Central memory CD8-positive, alpha-beta T cell (primary cell): ENCODE measurements at places on chromosomes 3 and 15.

DNA sequence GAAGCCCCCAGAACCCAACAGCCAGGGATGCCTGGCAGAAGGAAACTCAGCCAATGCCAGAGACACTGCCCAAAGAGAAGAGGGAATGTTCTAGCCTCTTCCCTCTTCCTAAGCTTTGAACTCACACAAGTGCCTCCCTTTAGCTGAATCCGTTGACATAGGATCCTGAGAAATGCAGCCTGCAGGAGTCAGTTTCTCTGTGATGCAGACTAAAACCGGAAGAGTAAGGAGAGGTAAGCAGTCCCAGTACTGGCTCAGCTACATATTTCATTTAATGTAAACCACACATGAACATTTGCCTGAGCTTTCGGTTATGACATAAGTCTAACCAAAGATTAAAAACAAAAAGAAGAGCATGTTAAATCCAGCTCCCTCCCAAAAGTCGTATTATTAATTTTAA is 768.7 kb downstream of the TBL1XR1 start:
- no peaks in the 10 kb centered on the region for H3K27me3 ChIP-seq
- H3K36me3 ChIP-seq = no peaks in the 10 kb centered on the region
- no peak overlapping the region for H3K4me3 ChIP-seq
- H3K4me1 ChIP-seq = no peaks in the 10 kb centered on the region
- no peak overlapping the region for H3K27ac ChIP-seq

GRCh38 chr3:151962352-151962751 is 88.9 kb downstream of the SUCNR1 start:
- H3K36me3 ChIP-seq = no peaks in the 10 kb centered on the region
- peaks cover 33% of the 10 kb centered on the region for H3K27me3 ChIP-seq
- H3K4me1 ChIP-seq = no peaks in the 10 kb centered on the region
- DNase-seq = no peak
- H3K4me3 ChIP-seq = no peak overlapping the region

DNA sequence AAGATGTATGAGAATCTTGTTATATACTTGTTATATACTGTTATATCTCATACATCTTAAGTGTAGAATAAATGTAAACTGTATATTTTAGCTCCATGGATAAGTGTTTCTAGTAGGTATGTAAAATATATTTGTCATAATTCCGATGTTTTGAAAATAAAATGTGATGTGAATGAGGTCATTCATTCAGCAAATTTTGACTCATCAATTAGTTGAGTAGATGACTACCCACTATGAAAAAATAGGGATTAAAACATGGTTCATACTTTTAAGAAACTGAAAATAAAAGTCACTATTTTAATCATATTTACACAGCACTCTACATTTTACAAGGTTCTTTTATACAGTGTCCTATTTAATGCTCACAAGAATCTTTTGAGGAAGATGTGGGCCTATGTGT is 28.4 kb upstream of the CNTN3 start:
- no peak for DNase-seq
- H3K36me3 ChIP-seq = no peaks in the 10 kb centered on the region
- H3K4me3 ChIP-seq = no peak overlapping the region

DNA sequence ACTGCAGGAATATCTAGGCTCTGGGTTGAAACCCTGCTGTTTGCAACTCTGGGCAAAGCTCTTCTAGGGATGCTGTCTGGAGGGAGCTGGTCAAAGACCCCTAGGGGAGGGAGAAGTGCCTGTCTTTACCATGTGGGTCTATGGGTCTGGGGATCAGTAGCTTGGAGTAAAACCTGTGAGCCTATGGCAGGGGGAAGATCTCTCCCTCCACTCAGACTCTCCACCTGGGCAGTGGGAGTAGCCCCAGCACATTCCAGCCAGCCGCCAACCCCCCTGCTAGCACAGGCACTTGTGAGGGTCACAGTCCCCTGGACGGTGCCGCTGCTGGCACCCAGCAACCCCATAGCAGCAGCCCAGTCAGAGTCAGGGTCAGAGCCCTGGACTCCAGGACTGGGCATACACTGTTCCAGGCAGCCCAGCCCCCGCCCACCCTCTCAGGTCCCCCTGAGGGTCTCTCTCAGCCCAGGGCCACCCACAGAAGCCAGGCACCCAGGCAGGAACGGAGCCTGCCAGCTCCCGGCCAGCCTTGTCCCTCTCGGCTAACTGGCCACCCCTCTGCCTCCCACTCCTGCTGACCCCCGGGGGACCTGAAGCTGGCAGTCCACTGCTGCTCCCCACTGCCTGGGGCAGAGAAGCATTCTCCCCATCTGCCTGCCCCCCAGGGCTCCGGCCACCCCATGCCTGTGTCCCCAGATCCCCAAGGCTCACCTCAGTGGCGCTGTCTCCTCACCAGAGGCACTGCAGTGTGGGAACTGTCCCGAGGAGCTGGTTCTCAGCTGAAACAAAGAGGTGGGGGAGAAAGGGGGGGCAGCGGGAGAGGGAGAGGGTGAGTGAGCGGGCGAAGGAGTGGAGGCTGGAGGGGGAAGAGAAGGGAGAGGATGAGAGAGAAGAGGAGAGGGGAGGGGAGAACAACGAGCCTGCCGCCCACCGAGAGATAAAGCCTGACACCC is 10.8 kb downstream of the GLYCTK start:
- H3K4me3 ChIP-seq = no peak overlapping the region
- peaks cover 26% of the 10 kb centered on the region for H3K4me1 ChIP-seq
- no peak overlapping the region for H3K27ac ChIP-seq
- H3K27me3 ChIP-seq = no peaks in the 10 kb centered on the region
- DNase-seq = no peak
- peaks cover 8% of the 10 kb centered on the region for H3K36me3 ChIP-seq
